T-helper 17 cell (primary cell): ENCODE measurements at places on chromosomes 2 and 18. TPM values are rescaled to one million over a fixed set of nuclear protein-coding genes. Genes with fewer than 3 reads are reported as not detected.
A peak's percentile ranks its signal among the peaks of the same experiment; 100 is the strongest.

DNA sequence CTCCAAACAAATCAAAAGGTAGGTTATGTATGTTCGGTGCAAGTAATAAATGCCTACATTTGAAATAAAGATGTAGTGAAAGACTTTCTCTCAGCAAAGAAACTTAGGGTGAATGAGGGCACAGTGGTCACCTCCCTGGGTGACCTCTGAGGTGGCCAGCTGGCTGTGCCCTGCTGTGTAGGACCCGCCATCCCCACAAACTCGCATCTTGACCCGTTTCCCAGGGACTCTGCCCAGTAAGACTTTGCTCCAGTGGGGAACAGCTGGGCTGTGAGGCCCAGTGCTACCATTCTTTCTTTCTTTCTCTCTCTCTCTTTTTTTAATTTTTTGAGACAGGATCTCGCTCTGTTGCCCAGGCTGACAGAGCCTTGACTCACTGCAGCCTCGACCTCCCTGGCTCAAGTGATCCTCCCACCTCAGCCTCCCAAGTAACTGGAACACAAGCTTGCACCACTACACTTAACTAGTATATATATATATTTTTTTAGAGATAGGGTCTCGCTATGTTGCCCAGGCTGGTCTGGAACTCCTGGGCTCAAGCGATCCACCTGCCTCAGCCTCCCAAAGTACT, 8.2 kb upstream of the GAREM2 start:
- H3K4me3 ChIP-seq = no peak overlapping the region
- no peak for DNase-seq
- H3K27me3 ChIP-seq = peaks cover 2% of the 10 kb centered on the region
- H3K36me3 ChIP-seq = no peaks in the 10 kb centered on the region

- peaks cover 95% of the 10 kb centered on the region for H3K27me3 ChIP-seq
- H3K4me1 ChIP-seq = peaks cover 21% of the 10 kb centered on the region
- H3K36me3 ChIP-seq = peaks cover 9% of the 10 kb centered on the region
- peak overlapping the region; percentile 63 for H3K4me3 ChIP-seq
- no peak for DNase-seq
These were observed 7.3 kb downstream of the SIX2 start for GRCh38 chr2:45001869-45002385.

- H3K4me3 ChIP-seq = no peak overlapping the region
- DNase-seq = no peak
- H3K27ac ChIP-seq = no peak overlapping the region
- H3K27me3 ChIP-seq = no peaks in the 10 kb centered on the region
- H3K36me3 ChIP-seq = no peaks in the 10 kb centered on the region
These were observed 122.5 kb downstream of the CNTNAP5 start for GRCh38 chr2:124147552-124147951.

- peak overlapping the region; percentile 90 for H3K4me3 ChIP-seq
- peaks cover 14% of the 10 kb centered on the region for H3K36me3 ChIP-seq
- peaks cover 77% of the 10 kb centered on the region for H3K27me3 ChIP-seq
- peaks cover 31% of the 10 kb centered on the region for H3K4me1 ChIP-seq
- no peak for DNase-seq
These were observed 604 bp upstream of the SIX3 start for GRCh38 chr2:44940732-44941464.

CNTNAP5 gene
- total RNA-seq = not detected

DNA sequence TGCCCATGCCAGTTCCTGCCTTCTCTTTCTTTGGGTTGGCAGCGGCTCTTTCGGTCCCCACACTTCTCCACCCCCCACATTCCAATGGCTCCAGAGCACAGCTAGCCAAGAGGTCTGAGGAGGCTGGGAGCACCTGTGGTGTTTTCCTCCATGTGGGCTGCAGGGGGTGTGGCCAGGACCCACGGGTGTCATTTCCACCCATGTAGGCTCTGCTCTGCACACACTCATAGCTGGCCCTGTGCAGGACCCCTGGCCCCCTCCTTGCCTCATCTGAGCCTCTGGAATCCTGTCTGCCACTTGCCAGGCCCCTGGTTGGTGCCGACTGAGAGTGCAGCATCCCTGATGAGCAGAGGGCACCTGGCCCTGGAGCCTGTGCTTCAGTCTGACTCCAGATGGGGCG, 46.3 kb downstream of the DYSF start:
- no peaks in the 10 kb centered on the region for H3K36me3 ChIP-seq
- no peaks in the 10 kb centered on the region for H3K4me1 ChIP-seq
- H3K4me3 ChIP-seq = no peak overlapping the region
- no peak for DNase-seq

UGT1A10 gene
- total RNA-seq = not detected

CNGA3 gene
- total RNA-seq = not detected

DNA sequence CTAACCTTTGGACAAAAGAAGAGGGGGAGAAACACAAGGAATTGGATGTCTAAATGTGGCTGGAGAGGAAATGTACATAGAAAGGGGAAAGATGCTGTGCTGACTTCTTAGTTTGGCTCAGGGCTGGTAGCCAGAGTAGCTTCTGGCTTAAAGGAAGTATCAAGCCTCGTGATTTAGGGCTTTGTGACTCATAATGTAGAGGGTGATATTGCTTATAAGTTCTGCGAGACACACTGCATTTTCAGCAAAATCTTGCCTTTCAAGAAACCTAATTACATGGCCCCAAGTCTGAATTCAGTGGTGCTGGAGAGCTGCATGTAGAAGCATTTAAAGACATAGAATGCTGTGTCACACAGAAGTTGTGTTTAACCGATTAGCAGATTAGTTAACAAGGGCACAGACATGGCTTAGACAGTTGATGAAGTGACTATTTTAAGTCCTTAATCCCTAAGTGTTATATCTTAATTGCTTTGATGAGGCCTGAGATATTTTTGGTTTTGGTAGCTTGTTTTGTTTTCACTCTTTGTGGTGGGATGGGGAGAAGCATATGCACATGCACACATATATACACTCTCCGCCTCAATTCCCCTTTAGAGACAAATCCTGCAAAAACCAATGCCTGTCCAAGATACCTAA, 66.4 kb downstream of the EPAS1 start:
- peaks cover 25% of the 10 kb centered on the region for H3K4me1 ChIP-seq
- no peaks in the 10 kb centered on the region for H3K36me3 ChIP-seq
- H3K27me3 ChIP-seq = peaks cover 11% of the 10 kb centered on the region

- DNase-seq = no peak
- no peaks in the 10 kb centered on the region for H3K36me3 ChIP-seq
- H3K4me3 ChIP-seq = no peak overlapping the region
- H3K4me1 ChIP-seq = peaks cover 10% of the 10 kb centered on the region
These were observed 64.7 kb downstream of the CCDC148 start for GRCh38 chr2:158391876-158392275.

- no peaks in the 10 kb centered on the region for H3K4me1 ChIP-seq
- no peaks in the 10 kb centered on the region for H3K27me3 ChIP-seq
- no peak overlapping the region for H3K27ac ChIP-seq
- DNase-seq = no peak
These were observed 206.9 kb downstream of the CCDC85A start for GRCh38 chr2:56390644-56391043.

GRCh38 chr18:45046961-45047360, 366.3 kb downstream of the SETBP1 start:
- no peak overlapping the region for H3K27ac ChIP-seq
- H3K36me3 ChIP-seq = no peaks in the 10 kb centered on the region
- no peak overlapping the region for H3K4me3 ChIP-seq
- H3K27me3 ChIP-seq = peaks cover 19% of the 10 kb centered on the region
- H3K4me1 ChIP-seq = no peaks in the 10 kb centered on the region

GRCh38 chr2:172088245-172089004, 3.1 kb downstream of the DLX1 start:
- peak overlapping the region; percentile 92 for H3K27ac ChIP-seq
- peaks cover 87% of the 10 kb centered on the region for H3K27me3 ChIP-seq
- peaks cover 42% of the 10 kb centered on the region for H3K4me1 ChIP-seq
- DNase-seq = no peak
- H3K36me3 ChIP-seq = no peaks in the 10 kb centered on the region
- H3K4me3 ChIP-seq = peak overlapping the region; percentile 73

ADD2 gene
- total RNA-seq = 1.3 TPM

GRCh38 chr2:105052773-105053172, 14.9 kb downstream of the MRPS9 start:
- DNase-seq = no peak
- no peak overlapping the region for H3K27ac ChIP-seq
- H3K27me3 ChIP-seq = no peaks in the 10 kb centered on the region
- peaks cover 7% of the 10 kb centered on the region for H3K36me3 ChIP-seq
- H3K4me3 ChIP-seq = no peak overlapping the region
- peaks cover 8% of the 10 kb centered on the region for H3K4me1 ChIP-seq

DNA sequence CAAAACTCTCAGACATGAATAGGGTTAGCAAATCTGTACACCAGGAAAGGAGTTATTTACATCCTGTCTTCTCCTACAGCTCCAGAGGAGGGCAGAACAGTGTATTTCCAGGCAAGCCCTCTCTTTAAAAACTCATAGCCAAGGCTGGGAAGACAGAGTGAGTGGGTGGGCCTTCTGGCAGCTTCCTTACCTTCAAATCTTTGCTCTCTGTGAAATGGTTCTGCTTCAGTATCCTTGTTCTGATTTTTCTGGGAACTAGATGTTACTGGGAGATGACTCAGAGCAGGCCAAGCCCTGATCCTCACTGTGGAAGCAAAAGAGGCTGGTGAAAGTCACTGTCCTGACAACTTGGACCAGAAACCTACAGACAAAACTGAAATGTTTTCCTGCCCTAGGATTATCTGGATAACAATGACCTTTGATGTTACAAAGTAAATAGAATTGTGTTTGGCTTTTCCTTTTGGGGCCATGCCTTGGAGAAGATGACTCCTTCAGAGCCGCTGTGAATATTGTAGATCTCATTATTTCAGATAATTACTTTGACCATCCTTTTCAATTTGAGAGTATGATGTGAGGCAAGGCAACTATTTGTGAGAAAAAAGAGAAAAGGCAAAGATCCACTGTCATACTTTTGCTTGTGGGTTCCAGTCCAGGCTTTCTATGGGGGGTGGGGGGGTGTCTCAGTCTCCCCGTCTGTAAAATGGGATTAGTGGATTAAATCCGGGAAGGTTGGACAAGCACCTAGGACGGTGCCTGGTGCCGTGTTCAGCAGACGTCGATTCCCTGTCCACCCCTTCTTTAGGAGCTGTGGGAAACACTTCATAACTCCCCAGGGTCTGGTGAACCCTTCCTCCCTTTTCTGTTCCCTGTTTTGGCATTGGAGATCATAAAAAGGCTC, 644 bp upstream of the QPCT start:
- H3K4me3 ChIP-seq = peak overlapping the region; percentile 91
- DNase-seq = no peak
- peaks cover 7% of the 10 kb centered on the region for H3K27me3 ChIP-seq
- H3K4me1 ChIP-seq = peaks cover 16% of the 10 kb centered on the region
- H3K36me3 ChIP-seq = no peaks in the 10 kb centered on the region

GRCh38 chr2:32061973-32062861, 1.1 kb upstream of the SPAST start:
- no peak for DNase-seq
- no peaks in the 10 kb centered on the region for H3K27me3 ChIP-seq
- peaks cover 3% of the 10 kb centered on the region for H3K36me3 ChIP-seq
- H3K4me3 ChIP-seq = peak overlapping the region; percentile 95
- peak overlapping the region; percentile 93 for H3K27ac ChIP-seq
- H3K4me1 ChIP-seq = peaks cover 26% of the 10 kb centered on the region

- H3K36me3 ChIP-seq = no peaks in the 10 kb centered on the region
- DNase-seq = no peak
- H3K4me1 ChIP-seq = no peaks in the 10 kb centered on the region
- H3K27me3 ChIP-seq = no peaks in the 10 kb centered on the region
These were observed 236.5 kb downstream of the ZNF804A start for GRCh38 chr2:184834699-184835397.

- no peaks in the 10 kb centered on the region for H3K27me3 ChIP-seq
- peaks cover 15% of the 10 kb centered on the region for H3K4me1 ChIP-seq
- DNase-seq = no peak
- peak overlapping the region; percentile 67 for H3K4me3 ChIP-seq
- H3K36me3 ChIP-seq = no peaks in the 10 kb centered on the region
- peak overlapping the region; percentile 90 for H3K27ac ChIP-seq
These were observed 63.7 kb upstream of the ITGA4 start for GRCh38 chr2:181393472-181393871.

- H3K4me3 ChIP-seq = no peak overlapping the region
- peaks cover 40% of the 10 kb centered on the region for H3K27me3 ChIP-seq
- peaks cover 8% of the 10 kb centered on the region for H3K4me1 ChIP-seq
- no peak for DNase-seq
These were observed 2.3 kb downstream of the MYO1B start for GRCh38 chr2:191247381-191248057.

DNA sequence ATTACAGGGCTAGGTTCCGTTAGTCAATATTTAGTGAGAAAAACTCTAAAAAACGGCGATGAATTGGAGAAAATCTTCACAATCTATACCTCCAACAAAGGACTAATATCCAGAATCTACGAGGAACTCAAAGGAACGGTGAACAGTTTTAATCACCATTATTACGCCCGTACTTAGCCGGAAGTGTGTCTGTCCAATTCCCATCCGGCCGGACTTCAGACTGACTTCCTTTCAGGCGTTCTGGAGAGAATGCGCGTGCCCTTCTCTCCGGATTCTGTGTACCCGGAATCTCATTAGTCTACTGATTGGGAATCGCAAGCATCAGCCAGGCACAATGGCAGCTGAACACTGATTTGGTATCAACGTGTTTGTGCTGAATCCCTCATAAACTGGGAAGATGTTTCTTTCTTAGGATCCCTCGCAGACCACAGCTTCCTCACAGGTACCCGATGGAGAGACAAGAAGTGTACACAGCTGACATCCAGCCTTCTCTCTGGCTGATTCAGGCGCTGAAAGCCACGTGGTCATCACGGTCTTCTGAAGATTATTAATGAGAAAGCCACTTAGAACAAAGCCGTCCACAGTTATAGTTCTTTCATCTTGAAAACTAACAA, 239.9 kb downstream of the ZNF516 start:
- H3K36me3 ChIP-seq = no peaks in the 10 kb centered on the region
- no peak overlapping the region for H3K4me3 ChIP-seq
- H3K27me3 ChIP-seq = peaks cover 39% of the 10 kb centered on the region
- H3K27ac ChIP-seq = no peak overlapping the region
- DNase-seq = no peak

SERPINB11 gene
- total RNA-seq = not detected

ANKRD36C gene
- 78.1 TPM for total RNA-seq

POTEJ gene
- total RNA-seq = not detected

SFT2D3 gene
- total RNA-seq = 6.0 TPM

GRCh38 chr2:119826370-119826961, 66.7 kb downstream of the PTPN4 start:
- peaks cover 34% of the 10 kb centered on the region for H3K4me1 ChIP-seq
- H3K36me3 ChIP-seq = no peaks in the 10 kb centered on the region

DNA sequence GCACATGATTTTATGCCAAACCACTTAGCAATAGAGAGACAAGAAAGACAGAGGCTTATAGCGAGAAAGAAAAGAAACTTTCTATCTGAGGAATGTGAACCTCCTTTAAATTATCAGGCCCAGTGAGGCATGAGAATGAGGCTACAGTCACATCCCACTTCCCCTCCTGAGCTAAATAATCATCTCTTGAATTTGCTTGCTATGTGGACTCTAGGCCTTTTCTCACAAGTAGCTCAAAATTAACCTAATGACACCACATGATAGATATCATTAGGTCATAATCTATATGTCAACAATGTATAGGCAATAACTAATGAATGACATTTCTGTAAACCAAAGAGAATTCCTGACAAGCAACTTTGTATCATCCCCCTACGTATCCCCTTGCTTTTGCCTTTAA, 301.5 kb upstream of the MGAT5 start:
- DNase-seq = no peak
- H3K27ac ChIP-seq = no peak overlapping the region
- no peak overlapping the region for H3K4me3 ChIP-seq
- H3K4me1 ChIP-seq = peaks cover 9% of the 10 kb centered on the region
- peaks cover 27% of the 10 kb centered on the region for H3K27me3 ChIP-seq
- H3K36me3 ChIP-seq = peaks cover 2% of the 10 kb centered on the region
